CD8-positive, alpha-beta T cell (primary cell): ENCODE measurements at places on chromosomes 4 and X.
A peak's percentile ranks its signal among the peaks of the same experiment; 100 is the strongest.

- DNase-seq, result no peak
Measured at GRCh38 chr4:61984260-61984909, 784.3 kb downstream of the ADGRL3 start.

DNA sequence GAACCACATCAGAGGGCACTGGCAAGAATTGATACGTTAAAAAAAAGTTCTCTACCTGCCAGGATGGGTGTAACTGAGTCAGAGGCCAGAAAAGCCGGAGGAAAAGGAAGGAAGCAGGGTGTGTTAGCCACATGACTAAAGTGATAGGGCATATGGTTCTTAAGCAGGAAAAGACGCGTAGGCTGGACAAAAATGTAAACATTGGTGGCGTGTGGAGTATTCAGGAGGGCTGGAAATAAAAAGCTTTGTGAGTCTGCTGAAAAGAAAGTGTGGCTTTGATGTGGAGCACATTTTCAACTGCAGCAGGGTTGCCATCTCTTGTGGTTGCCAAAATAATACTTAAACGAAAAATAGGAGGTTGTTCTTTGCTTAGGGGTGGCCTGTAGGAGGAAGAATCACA, 186.5 kb upstream of the RPL34 start:
- peak; percentile 68 for DNase-seq

- DNase-seq, result no peak
Measured at GRCh38 chrX:108439426-108439942, at the start of gene COL4A5. COL4A5 (plus strand) TSS chrX:108439838; CDS start chrX:108440126, 288 bp downstream.

DNA sequence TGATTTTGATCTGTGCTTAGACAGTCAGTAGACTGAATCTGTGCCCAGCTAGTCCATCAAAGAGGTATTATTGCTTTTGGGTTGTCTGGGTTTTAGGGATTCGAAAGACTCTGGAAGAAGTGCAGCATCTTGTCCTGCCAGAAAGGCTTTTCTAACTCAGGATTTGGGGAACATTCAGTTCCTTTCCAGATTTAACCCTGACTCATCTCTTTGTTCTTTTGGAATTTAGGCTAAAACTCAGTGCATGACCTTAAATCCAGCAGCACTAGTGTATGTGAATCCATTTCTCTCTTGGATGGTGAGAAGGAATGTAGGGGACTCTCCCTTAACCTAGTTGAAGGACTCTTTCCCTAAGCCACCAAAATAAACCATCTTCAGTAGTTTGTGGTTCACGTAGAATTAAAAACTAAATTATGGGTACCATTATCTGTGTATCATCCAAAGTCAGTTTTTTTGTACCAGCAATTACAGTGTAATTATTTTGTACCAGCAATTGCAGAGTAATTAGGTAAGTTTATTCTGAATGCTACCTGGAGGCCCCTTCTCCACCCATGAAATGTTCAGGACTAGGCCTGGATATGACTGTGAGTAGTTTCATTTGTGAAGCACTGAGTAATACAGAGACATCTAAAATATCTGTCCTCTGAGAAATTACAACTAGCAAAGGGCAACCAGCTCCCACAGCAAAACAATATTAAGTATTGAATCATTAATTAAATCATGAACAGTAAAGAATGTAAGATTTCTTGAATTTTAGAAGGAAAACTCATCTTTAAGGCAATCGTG, 384.0 kb downstream of the TMA16 start:
- no peak for DNase-seq

- no peak for DNase-seq
Measured at GRCh38 chr4:155248002-155248896, 39.8 kb downstream of the NPY2R start.

- no peak for DNase-seq
Measured at GRCh38 chr4:186260504-186261448, 5.2 kb upstream of the F11 start.

DNA sequence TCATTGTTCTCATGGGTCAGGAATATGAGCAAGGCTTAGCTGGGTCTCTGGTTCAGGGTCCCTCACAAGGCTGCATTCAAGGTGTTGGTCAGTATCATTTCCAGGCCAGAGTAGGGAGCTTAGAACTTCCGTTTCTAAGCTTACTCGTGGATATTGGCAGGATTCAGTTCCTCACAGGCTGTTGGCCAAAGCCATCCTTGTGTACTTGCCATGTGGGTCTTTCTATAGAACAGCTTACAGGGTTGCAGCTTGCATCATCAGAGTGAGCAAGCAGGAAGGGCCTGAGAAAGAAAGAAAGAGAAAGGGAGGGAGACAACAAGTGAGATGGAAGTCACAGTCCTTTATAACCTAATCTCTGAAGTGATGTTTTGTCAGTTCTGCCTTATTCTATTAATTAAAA, 5.1 kb upstream of the LIMCH1 start:
- DNase-seq, result no peak

GRCh38 chr4:77120886-77121508, 36.0 kb upstream of the CCNG2 start:
- DNase-seq, result no peak

DNA sequence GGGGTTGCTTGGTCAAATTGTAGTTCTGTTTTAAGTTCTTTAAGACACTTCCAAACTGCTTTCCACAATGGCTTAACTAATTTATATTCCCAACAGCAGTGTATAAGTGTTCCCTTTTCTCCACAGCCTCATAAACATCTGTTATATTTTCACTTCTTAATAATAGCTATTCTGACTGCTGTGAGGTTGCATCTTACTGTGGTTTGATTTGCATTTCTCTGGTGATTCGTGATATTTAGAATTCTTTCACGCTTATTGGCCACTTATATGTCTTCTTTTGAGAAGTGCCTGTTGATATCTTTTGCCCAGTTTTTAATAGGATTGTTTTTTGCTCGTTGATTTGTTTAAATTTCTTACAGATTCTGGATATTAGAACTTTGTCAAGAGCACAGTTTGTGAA, 278.6 kb upstream of the ITM2A start:
- no peak for DNase-seq

DNA sequence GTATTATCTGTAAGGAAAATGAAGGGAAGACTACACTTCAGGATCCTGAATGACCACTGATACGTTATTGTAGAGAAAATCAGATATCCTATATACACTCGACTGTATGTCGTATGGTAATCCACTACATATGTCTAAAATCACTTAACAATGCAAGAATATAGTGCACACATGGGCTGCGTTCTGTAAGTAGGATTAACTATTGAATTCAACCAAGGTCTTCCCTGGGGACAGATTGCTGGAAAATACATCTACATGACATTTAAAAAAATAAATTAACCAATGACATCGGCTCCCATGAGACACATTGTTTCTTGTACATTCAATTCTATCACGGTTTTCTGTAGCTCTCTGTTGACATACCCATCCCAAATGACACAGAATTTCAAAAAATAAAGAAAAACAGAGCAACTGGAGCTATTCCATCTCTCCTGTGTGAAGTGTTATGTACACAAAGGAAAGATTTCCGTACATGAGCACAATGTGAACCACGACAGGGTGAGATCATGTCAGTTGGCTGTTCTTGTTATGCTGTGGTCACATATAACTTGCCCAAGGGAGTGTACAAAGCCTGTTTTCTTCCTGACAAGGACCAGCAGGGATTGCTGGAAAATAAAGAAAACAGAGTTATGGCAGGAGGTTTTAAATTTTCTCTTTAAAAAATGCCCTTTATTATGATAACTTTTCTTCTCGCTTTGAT, 6.1 kb downstream of the ENOX2 start:
- no peak for DNase-seq

DNA sequence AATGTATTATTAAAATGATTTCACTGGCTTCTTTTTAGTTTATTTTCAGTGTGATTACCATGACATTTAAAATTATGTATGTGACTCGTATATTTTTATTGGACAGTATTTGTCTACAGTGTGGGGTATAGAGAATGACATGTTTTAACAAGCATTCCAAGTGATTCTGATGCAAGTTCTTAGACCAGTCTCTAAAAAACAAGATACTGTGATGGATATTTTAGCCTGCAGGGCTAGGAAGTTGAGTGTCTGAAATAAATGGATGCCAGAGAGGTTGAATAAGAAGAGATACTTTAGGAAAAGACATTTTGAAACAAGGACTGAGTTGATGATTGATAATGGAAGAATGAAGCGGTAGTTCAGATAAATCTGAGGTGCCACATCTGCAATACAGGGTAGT, 3.5 kb upstream of the MAD2L1 start:
- no peak for DNase-seq

DNA sequence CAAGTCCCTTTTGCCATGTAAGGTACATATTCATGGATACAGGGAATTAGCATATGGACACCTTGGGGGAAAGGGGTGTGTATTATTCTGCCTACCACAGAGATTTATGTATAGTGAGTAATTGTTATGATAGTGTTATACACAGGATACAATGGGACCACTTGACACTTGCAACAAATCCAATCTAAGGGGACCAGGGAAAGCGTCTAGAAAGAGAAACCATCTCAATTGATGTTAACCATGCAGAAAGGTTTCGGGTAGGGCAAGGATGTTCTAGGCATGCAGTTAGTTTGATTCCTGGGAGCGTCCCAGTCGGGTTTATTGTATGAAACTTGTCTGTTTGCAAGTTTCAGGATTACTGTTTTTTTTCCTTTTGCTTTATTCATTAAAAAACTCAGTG, 34.2 kb downstream of the MMRN1 start:
- no peak for DNase-seq

DNA sequence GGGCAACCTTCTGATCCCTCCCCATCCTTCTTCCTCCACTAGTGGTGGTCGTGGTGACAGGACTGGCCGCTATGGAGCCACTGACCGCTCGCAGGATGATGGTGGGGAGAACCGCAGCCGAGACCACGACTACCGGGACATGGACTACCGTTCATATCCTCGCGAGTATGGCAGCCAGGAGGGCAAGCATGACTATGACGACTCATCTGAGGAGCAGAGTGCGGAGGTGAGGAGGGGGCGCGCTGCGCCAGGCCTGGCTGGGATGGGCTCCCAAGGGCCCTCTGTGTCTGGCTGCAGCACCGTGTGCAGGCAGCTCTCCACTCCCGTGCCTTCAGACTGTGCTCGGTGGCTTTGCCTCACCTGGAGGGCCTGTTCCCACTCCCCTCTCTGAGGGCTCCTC, 24.3 kb downstream of the RBM10 start:
- no peak for DNase-seq

DNA sequence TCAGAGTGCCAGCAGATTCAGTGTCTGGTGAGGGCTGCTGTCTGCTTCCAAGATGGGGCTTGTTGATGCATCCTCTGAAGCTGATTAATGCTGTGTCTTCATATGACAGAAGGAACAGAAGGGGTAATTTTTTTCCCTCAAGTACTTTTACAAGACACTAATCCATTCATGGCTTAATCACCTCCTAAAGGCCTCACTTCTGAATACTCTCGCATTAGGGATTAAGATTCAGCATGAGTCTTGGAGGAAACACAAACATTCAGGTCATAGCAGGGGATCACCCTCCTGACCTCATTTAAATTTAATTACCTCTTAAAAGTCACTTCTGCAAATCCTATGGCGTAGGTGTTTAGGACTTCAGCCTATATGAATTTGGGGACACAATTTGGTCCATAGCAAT, 1145.5 kb upstream of the PCDH10 start:
- no peak for DNase-seq

DNA sequence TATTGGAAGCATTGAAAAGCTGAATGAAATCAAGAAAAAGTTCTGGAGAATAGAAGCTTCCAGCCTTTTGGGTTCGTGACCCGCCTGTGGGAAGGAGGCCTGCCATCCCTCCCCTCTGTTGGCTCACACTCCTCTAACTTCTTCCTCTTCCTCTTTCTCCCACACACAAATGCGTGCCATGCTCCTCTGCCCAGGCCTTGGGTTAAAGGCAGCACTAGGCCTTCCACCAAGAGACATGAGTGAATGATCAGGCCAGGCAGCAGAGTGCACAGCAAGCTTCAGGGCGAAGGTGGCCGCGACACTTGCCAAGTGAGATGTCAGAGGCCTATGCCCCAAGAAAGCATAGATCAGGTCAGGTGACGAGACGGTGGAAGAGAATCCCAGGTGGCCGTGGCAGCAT, 38.4 kb downstream of the FAM193A start:
- DNase-seq, result no peak

DNA sequence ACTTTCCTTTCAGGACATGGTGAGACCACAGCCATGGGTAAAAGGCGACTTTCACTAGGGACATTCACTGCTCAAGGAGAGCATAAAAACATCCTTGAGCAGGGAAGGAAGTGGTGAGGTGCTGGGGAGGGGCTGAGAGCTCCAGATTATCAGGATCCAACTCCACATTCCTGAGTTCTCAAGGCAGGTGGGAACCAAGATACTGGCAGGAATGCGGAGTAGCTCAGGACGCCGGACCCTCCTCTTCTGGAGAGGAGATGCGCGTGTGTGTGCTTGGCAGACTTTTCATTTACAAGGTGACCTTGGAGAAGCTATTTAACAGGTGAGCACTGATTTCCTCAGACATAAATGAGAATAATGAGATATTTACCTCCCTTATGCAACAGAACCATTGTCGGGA, 41.3 kb upstream of the TXK start:
- no peak for DNase-seq

GRCh38 chr4:114019276-114019968, 40.0 kb upstream of the ARSJ start:
- DNase-seq, result no peak

GRCh38 chrX:122046226-122046625, 998.8 kb downstream of the GLUD2 start:
- DNase-seq, result no peak

- no peak for DNase-seq
Measured at GRCh38 chrX:81261576-81261975, 59.7 kb downstream of the SH3BGRL start.

DNA sequence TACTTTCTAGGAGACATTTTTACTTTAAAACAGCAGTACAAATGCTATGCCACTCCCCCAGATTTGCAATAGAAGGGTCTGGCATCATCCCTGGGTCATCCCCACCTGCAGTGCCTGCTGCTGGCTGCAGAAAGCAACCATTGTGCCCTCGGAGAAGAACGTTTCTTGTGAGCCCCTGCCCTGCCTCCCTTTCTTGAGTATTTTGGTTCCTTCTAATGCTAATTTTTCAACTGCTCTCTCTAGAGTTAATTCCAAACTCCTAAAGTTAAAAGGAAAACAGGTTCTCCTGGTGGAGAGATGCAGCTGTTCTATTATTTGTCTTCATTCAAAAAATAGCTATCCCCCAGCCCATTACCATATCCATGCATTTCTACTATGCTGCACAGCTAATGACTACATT, 107.1 kb downstream of the IDS start:
- no peak for DNase-seq

- no peak for DNase-seq
Measured at GRCh38 chrX:107304141-107304540, 97.7 kb downstream of the DNAAF6 start.

DNA sequence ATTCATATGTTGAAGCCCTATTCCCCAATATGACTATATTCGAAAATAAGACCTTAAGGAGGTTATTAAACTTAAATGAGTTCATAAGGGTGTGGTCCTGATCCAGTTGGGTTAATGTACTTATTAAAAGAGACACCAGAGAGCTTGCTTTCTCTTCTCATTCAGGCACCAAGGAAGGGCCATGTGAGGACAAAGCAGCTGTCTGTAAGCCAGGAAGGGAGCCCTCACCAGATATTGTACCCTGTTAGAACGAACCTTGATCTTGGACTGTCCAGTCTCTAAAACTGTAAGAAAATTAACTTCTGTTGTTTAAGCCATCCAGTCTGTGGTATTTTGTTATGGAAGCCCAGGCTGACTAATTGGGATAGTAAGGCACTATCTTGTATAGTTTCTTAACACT, 9.1 kb upstream of the YTHDC1 start:
- DNase-seq, result no peak
